SK-N-SH treated with all-trans-retinoic acid at 6 μM for 48 hours (cell line): ENCODE measurements at places on chromosomes 7 and 10.
A peak's percentile ranks its signal among the peaks of the same experiment; 100 is the strongest.

GRCh38 chr10:123462756-123463155 is 203.4 kb upstream of the GPR26 start:
- no peak for ATAC-seq

GRCh38 chr10:50381642-50382041 is 130.3 kb upstream of the ASAH2 start:
- peak; percentile 19; the same call in 1 of the 3 replicates for ATAC-seq

DNA sequence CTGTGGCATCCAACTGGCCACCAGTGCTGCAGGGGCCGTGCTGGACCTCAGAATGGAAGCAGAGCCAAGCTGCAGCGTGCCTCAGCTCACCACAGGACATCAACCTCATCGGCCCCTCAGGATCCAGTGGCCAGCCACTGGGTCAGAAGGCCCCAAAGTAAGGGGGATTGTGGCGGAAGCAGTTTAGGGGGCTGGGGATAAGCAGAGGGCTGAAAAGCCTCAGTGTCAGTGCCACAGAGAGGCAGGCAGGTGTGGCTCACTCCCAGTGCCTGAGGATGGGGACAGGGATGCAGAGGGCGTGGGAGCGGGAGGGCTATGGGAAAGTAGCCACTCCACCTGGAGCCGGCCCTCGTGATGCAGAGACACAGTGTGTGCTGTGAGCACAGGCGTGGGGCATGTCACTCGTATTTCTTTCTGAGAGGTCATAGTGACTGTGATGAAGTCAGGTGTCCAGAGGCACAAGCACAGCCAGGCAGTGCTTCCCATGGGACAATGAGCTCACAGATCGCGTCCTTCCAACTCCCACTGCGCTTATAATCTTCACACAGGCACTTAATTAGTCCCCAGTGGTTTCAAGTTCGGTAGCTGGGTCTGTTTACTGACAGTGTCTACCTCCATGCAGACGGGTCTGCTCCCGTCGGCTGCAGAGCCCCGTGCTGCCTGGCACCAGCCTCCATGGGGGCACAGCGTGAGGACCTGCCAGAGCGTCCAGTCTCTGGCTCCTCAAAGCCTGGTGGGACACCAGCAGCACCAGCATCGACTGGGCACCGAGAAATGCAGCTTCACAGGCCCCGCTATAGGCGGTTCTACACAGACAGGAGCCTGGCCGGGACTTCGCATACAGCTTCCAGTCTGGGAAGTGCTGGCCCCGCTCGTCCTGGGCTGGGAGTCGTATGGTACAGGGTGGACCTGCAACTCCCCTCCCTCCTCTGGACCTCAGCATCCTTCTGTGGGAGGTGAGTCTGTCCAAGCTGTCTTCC is 42.9 kb upstream of the CNPY1 start:
- no peak for ATAC-seq

- no peak for ATAC-seq
Observed at GRCh38 chr10:119498889-119499676, 43.4 kb downstream of the RGS10 start.

- peak; percentile 75 for ATAC-seq
Observed at GRCh38 chr7:116271161-116271913, 61.0 kb downstream of the TES start.

DNA sequence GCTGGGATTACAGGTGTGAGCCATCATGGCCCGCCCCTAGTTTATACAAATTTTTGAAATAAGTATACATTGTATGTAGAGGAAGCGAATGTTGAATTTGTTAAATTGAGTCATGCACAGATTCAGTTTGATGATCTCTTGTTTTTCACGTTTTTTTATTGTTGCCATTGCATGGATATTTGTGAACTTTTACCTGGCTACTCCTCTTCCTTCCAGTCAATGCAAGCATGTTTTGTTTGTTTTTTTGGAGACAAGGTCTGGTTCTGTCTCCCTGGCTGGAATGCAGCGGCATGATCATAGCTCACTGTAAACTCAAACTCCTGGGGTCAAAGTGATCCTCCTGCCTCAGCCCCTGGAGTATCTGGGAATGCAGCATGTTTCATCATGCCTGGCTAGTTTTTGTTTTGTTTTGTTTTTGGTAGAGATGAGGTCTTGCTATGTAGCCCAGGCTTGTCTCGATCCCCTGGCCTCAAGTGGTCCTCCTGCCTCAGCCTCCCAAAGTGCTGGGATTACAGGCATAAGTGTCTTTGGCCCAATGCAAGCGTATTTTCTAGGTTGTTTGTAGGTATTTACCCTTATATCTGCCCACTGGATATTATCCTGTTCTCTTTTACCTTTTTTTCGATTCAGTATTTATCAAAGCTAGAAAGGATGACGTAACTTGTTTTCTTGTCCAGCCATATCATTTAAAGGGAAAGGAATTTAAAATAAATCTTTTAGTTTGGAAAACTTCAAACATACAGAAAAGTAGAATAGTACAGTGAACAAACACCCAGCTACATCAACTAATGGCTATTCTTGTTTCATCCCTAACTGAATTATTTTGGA is 11.0 kb downstream of the LCOR start:
- ATAC-seq, result no peak

- ATAC-seq, result no peak
Observed at GRCh38 chr7:149021725-149022062, 6.6 kb downstream of the PDIA4 start.

GRCh38 chr10:82084904-82085303 is 209.9 kb downstream of the NRG3 start:
- ATAC-seq, result no peak

DNA sequence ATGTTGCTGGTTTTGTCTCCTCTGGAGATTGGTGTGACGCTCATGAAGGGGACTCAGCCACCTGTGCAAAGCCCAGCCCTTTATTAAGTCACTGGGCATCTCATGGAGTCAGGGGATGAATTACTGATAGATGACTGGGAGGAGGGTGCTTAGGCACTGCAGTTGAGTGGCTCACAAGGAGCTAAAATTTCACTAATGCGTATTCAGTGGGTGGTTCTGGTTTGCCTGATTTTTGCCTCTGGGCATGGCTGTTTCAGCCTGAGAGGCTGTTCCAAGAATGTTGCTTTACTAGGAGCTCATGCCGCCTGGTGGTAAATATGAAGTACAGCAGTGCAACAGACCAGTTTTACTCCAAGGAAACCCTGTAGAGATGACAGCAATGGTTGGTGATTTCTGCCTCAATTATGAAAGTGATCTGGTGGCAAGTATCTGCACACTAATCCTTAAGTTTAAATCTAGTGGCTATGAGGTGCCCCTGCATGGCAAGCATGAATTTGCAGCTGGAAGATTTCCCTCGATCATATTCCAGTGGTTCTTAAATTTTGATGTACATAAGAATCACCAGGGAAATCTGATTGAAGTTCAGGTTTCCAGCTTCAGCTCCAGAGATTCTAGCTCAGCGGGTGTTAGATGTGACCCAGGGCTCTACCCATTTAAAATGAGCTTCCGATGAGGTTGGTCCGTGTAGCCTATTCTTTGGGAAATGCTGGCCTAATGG is 19.9 kb downstream of the ACTA2 start:
- peak; percentile 78 for ATAC-seq

DNA sequence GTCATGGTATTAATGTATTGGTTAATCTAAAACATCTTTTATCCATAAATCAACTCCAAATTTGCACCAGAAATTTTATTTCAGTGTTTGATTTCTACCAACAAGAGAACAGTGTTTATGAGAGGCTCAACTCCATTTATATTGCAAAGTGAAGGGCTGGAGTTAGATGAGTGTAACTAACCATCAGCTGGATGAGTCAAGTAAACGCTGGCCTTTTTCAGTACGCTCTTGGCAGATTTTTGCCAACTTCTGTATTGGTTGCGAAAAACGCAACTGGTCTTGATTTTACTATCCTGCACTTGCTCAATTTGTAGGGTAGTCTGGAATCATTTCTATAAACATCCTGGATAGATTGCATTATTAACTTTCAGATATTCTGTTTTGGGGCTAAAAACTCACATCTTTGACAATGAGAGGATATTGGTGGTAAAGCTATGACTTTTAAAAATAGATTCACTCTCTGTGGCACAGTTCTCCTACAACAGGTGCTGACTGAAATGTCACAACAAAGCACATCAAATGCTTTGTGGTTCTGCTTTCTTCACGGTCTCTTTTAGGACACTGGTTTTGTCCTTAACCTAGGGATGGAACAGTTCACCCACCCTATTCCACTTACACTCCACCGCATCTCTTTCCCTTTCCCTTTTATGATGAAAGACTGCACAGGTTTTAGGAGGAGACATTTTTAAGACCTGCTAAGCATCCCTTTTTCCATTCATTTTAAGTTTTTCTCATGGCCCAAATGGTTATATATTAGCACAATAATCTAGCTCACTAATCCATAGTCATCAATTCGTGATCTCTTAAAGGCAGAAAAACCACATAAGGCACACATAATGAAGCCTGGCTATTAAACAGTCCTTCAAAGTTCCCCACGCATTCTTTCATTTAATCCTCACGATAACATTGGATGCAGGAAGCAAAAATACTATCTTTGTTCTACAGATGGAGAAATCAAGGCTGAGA is 12.8 kb downstream of the CACNA2D1 start:
- peak; percentile 38 for ATAC-seq
